ENCODE measurements at places on chromosomes 7 and 10.
A peak's percentile ranks its signal among the peaks of the same experiment; 100 is the strongest.

DNA sequence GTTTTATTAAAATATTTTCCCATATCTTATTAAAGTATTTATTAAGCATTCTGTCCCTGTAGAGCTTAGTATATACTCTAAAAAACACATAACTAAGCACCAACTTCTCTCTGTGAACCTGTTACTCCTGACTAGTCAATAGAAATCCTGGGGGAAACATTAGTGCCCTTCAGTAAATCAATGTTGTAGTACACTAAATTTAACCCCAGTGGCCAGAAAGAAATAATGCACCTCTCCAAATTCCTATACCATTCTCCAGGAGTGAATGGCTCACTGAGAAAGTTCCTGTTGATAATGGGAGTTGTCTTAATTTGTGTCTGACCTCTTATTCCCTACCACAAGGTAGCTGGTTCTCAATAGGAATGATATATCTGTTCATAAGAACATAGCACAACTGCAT is 188.2 kb downstream of the SEMA3D start:
- no peak for DNase-seq

DNA sequence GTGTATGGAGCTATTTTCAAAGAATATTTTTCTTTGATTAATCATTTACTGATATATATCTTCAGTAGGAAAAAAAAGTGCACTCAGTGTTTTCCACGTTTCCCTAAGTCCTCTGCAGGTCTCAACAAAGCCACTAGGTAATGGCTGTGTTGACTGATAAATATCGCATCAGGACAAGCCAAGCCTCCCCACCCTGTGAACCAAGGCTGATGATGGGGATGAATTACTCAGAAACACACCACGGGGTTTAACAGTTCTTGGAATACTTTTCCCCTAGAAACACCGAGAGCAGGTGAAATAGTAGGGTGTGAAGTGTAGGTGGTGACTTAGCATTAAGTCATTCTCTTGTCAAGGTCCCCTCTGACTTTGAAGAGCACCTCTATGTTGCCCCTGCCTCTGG is 423.5 kb upstream of the IGFBP3 start:
- DNase-seq = no peak

DNA sequence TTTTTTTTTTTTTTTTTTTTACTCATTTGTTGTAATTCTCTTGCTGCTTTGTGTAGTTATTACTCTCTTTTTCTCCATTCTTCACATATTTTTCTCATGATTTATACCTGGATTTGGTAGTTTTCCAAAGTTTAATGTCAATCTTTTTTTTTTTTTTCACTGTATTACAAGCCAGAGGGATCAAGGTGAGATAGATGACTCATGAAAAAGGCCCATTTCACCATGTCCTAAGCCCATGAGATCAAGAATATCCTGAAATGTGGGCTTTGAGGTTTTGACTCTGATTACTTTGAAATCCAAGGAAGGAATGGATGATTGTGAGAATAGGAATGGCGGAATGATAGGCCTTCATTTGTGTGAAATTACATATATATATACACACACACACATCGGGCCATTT is 31.1 kb downstream of the TAX1BP1 start:
- DNase-seq = no peak

GRCh38 chr7:128166603-128167041 is 74.5 kb upstream of the LEP start:
- peak; percentile 7 for DNase-seq

DNA sequence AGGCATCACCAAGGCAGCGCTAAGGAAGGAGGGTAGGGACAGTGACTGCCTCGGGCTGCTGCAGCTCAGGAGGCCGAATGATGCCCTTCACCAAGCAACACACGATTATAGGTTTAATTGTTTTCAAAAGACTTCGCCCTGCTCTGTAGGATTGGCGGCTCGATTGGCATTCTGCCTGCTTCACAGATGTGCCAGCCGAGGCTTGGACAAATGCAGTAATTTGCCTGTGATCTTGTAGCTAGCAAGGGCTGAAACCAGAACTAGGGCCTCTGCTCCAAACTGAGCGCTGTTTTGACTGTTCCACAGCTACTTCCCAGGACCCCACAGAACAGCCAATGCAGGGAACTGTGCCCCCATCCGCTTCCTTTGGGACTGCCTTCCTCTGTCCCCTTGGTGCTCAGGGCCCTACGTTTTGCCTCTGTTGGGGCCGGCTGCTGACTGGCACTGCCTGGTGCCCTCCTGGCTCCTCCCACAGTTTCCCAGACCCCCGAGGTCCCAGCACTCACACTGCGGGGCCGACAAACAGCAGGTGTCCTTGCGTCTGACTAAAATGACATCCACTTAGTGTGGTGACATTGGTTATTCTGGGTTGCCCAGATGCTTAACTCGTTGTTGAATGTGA is 62.6 kb upstream of the EN2 start:
- no peak for DNase-seq

- peak; percentile 10 for DNase-seq
These were observed 195.4 kb downstream of the MGMT start for GRCh38 chr10:129662426-129662825.

DNA sequence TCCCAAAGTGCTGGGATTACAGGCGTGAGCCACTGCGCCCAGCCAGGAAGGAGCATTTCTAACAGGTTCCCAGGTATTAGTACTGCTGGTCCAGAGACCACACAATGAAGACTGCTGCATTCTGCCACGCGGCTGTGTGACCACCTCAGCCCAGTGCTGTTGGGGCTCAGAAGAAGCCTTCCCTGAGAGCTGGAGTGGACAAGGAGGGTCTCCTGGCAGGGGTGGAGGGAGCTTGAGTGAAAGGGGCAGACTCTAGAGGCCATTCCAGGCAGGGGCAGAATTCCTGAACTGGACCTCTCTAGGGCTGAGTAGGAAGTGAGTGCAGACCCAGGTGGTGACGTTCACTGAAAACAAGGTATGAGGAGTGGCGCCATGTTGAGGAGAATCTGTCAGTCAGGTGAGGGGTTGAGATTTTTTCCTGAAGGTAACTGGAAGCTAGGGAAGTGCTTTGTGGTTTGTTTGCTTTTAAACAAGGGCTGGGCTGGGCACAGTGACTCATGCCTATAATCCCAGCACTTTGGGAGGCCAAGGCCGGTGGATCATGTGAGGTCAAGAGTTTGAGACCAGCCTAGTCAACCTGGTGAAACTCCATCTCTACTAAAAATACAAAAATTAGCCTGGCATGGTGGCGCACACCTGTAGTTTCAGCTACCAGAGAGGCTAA is 67.6 kb downstream of the TACC2 start:
- DNase-seq = no peak
